ENCODE measurements at places on chromosomes 3 and 15. TPM values are rescaled to one million over a fixed set of nuclear protein-coding genes. Genes with fewer than 3 reads are reported as not detected.

The EPM2AIP1 gene
- 11.5 TPM for total RNA-seq

The MAPKAPK3 gene
- total RNA-seq: 25.8 TPM

The LSAMP gene
- total RNA-seq: 1.7 TPM

The DPPA4 gene
- total RNA-seq: not detected

The TUSC7 gene
- total RNA-seq: not detected

The POLQ gene
- 1.3 TPM for total RNA-seq

The THAP10 gene
- 2.1 TPM for total RNA-seq

The GPR176 gene
- total RNA-seq: 13.0 TPM

The PROK2 gene
- not detected for total RNA-seq

The IL17RE gene
- 17.4 TPM for total RNA-seq

The PRR20G gene
- not detected for total RNA-seq

The PLA2G4B gene
- 2.0 TPM for total RNA-seq

The LRRC2 gene
- 6.3 TPM for total RNA-seq

The CCK gene
- total RNA-seq: not detected

The CEP70 gene
- total RNA-seq: 17.9 TPM

The SETMAR gene
- total RNA-seq: 65.8 TPM

The POTEB2 gene
- total RNA-seq: not detected

The SEMA6D gene
- 3.7 TPM for total RNA-seq

The RAB5A gene
- total RNA-seq: 79.0 TPM

The FBXL2 gene
- 6.0 TPM for total RNA-seq

The DUOXA2 gene
- total RNA-seq: not detected

The DAZL gene
- total RNA-seq: not detected

The CISH gene
- total RNA-seq: 4.8 TPM

The UCN2 gene
- not detected for total RNA-seq

The PRTG gene
- total RNA-seq: 0.66 TPM

The JAGN1 gene
- 62.5 TPM for total RNA-seq

The CD86 gene
- total RNA-seq: 11.2 TPM

The CYP1A2 gene
- total RNA-seq: not detected

The ABHD10 gene
- 22.0 TPM for total RNA-seq

The TMEM212 gene
- total RNA-seq: not detected

The EIF4E3 gene
- total RNA-seq: 29.4 TPM

Measured in subcutaneous adipose tissue (tissue), 4 donors.